ENCODE measurements at places on chromosomes 12 and 14.

GRCh38 chr12:80679346-80680131 lies 27.9 kb upstream of the MYF6 start:
- no peak for DNase-seq

GRCh38 chr12:110657747-110658146 lies 31.2 kb downstream of the HVCN1 start:
- DNase-seq: peak; percentile 26

- no peak for DNase-seq
These were observed 414.1 kb downstream of the NPAS3 start for GRCh38 chr14:33352821-33353220.

GRCh38 chr12:19704966-19705365 lies 265.7 kb downstream of the AEBP2 start:
- no peak for DNase-seq

DNA sequence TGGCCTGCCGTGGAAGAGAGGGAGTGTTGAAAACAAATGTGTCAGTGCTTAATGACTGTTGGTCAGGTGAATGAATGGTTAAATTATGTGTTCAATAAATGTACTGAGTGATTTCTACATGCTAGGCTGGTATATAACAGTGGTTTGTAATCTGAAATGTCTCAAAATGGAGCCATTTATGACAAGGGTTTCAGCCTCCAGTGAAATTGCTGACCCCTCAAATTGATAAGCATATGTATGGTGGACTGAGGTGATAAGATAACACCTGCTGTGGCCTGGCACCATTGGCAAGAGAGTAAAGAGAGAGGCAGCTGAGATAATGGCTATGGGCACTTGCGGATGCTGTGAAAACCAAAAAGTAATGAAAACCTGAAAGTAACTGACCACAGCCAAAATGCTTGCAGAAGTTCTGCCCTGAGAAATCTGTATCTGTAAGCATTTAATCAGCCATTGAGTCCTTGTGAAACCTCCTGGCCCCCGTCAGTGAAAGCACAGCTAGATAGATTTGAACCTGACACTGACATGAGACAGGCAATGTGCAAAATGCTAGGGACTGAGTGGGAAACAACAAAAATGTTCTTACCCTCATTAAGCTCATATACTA lies 1.4 kb upstream of the BCAT1 start:
- DNase-seq: no peak

DNA sequence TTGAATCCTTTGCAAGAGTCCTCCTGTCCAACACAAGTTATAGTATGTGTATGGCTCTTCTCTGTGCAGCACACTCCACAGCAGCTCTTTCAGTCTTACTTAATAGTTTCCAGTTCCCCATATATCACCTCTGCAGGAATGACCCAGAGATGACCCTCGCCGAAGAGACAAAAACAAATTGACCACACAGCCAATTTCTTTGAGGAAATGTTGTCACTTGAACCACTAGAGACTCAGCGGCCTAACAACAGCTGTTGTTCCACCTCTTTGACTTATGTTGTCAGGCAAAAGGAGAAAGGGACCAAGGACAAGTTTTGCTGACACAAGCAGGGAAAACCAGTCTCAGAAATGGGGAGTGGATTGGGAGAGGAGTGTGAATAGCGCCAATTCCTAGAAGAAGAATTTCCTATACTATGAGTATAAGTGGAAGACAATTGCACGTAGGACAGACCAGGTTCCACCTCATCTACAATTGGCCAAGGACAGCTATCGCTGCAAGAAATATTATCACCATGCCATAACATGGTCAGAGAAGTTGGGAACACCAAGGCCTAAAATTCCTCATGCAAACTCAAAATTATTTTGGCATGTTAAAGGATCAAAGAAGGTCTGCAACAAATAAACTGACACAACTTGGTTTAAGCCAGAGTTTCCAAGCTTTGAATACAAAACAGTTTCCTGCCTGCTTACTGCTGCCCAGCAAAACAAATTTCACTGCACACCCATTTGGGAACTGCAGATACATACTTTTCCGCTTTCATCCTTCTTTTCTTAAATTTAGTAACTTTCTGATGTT lies 41.7 kb upstream of the ITPR2 start:
- DNase-seq: no peak

DNA sequence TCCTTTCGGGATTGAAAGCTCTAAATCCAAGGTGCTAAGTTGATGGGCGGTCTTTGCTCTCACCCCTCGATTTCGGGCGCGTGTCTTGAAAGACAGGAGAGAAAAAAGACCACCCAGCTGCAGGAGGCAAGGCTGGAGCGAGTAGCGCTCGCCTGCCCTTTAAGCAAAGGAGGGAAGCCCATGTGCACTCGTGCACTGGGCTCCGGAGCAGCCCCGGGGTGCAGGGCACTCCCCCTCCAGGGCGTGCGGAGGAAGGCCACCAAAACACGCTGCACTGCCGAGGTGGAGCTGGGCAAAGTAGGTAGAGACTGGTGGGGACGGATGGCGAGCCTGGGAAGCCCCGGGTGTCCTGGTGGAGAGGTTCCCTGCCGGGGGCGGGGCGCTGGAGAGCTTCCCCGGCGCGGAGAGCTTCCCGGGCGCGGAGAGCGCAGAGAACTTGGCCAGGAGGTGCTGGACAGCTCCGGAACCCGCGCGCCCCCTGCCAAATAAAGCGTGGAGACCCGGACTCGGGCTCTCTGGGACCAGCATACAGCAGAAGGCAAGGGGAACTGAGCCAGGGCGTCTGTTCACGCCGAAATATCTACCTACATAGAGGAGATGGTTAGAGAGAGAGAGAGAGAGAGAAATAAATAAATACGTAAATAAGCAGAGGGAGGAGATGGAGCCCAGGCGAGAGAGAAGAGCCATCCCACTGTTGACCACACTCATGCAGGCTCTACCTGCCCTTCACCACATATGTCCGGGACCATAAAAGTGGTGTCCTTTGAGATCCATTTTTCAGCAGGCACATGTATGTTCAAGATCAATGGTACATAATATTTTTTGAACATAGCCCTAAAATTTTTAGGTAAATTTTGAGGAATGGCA lies 662 bp upstream of the NELL2 start:
- peak; percentile 4 for DNase-seq

DNA sequence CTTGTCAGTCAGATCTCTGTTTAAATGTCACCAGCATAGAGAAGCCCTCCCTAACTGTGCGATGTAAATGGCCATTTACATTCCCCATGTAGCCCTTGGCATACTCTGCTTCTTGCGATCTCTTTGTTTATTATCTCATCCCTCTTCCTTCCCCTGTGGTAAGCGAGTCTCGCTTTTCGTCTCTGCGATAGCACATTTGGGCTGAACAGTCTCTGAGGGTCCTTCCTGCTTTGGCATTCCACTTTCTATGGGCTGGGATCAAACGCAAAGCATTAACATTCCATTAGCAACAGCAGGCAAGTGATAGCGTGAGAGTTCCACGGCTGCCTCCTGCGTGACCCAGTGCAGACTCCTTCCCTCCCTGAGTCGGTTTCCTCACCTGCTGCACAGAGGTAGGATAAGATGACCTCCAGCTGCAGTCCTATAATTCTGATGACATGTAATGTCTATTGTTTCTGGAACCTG lies 61.4 kb upstream of the TUNAR start:
- DNase-seq: no peak

DNA sequence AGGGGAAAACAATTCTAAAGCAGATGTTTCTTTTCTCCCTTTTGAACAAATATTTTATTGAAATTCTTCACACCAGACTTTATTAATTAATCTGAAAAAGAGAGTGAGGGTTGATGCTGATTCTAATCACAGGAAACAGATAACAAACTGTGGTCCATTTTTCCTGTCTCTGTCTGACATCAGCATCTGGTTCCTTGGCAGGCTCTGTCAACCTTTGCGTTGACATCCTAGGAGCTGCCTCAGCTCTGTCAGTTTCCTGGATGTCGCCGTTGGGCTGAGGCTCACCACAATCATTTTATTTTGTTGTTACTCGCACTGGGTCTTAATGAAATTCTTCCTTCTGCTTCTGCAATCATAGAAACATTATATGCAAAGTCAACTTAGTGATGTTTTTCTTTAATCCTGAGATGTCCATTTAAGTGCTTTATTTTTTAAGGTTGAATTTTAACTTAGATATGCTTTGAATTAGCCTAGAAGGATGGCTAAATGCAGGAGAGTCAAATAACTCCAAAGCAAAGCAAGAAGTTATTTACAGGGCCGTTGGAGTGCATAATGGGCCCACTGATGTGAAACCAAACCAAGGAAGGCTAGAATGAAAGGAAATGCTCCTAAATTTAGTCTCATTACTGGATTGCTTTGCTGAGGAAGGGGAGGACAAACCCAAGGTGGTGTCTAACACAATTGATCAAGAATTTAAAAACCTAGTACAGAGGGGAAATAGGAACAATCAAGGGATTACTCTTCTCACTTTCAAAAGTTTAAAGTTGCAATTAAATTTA lies 542.4 kb downstream of the FLRT2 start:
- DNase-seq: no peak

DNA sequence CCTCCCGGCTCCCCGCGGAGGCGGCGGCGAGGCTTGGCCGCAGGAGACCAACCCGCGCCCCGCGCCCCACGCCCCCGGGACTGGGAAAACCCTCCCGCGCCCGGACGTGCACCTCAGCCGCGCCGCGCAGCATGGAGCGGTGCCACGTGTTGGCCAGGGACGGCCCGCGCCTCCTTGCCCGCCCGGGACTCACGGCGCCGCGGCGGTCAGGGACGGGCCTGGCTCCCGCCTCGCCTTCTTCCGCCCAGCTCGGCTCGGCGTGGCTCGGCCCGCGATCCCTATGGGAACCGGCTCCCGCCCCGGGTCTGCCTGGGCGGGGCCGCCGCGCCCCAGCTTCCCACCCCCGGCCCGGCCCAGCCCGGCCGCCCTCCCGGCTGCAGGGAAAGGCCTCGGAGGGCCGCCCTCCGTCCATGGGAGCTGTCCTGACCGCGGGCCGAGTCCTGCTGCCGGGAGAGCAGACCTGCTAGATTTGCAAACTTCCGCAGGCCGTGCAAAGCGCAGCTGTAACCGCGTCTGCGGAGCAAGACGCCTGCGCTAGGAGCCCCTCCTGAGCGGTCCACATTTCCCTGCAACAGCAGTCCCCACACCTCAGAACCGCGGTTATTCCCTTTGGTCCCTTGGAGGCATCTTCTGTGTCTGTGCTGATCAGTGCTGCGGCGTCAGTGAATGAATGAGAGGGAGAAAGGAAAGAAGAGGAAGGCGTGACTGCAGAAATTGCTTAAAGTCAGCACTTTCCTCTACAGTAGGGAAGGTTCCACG lies at the start of gene CDKL1:
TSS of gene CDKL1 (minus strand) at position 251 of the 759 bp plus-strand sequence. CDS start 1,013 bp downstream, outside the sequence.
- DNase-seq: peak; percentile 54

GRCh38 chr12:70379846-70380245 lies 13.8 kb downstream of the KCNMB4 start:
- no peak for DNase-seq

DNA sequence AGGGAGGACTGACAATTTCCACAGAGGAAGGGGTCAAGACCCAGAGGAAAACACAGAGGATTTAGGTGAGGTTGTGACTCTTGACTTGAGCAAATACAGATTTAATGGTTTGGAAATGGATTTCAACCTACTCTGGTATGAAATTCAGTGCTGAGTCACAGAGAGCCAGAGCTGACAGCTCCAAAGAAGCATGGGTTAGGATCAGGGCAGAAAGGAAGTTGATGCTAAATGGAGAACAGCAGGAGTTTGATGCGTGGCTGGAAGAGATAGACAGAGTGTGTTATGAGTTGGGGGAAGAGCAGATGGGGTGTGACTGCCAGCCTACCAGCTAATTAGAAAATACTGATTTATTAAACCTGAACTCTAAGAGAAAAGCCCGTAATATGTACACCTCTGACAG lies 272.6 kb downstream of the FOXG1 start:
- DNase-seq: no peak

GRCh38 chr14:33922125-33922524 lies 28.7 kb downstream of the EGLN3 start:
- DNase-seq: no peak

GRCh38 chr12:40828593-40828990 lies 136.4 kb downstream of the CNTN1 start:
- no peak for DNase-seq

GRCh38 chr12:7221486-7221885 lies 32.0 kb downstream of the PEX5 start:
- no peak for DNase-seq

- DNase-seq: no peak
These were observed 925 bp upstream of the NANOG start for GRCh38 chr12:7788294-7788660.

- DNase-seq: no peak
These were observed 41.5 kb downstream of the ARL6IP4 start for GRCh38 chr12:123021688-123022604.

DNA sequence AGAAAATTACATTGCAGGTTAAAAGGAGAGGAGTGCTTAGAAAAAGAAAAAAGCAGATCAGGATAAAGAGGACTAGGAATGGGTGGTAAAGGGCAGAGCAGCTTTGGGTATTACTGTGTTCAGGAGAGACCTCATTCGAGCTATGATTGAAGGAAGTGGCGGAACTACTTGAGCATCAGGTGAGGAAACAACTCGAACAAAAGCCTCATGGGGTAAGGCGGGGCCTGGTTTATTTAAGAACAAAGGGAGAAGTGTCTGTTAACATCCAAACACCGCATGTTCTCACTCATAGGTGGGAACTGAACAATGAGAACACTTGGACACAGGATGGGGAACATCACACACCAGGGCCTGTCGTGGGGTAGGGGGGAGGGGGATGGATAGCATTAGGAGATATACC lies 444.6 kb upstream of the CCDC196 start:
- DNase-seq: no peak

DNA sequence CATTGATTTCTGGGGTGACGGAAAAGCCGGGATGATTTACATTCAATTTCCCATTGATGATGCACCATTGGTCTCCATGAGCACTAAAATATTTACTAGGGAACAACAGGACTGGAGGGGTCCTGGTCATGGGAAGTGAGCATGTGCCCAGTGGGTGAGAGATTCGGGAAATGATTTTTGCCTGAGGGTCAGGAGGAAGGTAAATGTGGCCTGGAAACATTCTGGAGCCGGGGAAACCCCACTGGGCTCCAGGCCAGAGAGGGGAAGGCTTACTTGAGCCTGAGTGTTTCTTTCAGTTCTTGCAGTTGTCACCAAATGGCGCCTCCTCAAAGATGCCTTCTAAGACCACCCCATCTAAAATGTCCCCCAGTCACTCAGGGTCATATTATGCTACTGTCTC lies 532.3 kb upstream of the TBX3 start:
- no peak for DNase-seq

GRCh38 chr12:29591140-29592020 lies 93.9 kb upstream of the OVCH1 start:
- no peak for DNase-seq

DNA sequence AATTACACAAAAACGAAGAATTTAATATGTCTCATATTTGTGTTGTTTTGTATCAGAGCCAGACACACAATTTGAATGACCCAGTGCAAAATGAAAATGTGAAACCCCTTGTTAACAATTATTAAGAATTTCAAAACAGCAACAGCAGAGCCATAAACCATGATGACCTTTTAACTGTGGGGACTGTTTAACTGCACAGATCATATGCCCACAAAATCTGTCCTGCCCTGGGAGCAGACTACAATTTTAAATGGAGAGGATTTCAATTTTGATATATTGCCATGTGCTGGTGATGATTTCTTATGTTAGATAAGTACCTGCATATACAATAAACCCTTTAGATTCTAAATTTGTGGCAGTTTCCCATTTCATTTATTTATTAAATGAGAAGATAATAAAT lies 455.5 kb upstream of the MGAT4C start:
- no peak for DNase-seq
